SW480 (cell line): ENCODE measurements at places on chromosomes 7 and 10.

- no peak for DNase-seq
Observed at GRCh38 chr7:138433583-138434443, 26.2 kb upstream of the TRIM24 start.

DNA sequence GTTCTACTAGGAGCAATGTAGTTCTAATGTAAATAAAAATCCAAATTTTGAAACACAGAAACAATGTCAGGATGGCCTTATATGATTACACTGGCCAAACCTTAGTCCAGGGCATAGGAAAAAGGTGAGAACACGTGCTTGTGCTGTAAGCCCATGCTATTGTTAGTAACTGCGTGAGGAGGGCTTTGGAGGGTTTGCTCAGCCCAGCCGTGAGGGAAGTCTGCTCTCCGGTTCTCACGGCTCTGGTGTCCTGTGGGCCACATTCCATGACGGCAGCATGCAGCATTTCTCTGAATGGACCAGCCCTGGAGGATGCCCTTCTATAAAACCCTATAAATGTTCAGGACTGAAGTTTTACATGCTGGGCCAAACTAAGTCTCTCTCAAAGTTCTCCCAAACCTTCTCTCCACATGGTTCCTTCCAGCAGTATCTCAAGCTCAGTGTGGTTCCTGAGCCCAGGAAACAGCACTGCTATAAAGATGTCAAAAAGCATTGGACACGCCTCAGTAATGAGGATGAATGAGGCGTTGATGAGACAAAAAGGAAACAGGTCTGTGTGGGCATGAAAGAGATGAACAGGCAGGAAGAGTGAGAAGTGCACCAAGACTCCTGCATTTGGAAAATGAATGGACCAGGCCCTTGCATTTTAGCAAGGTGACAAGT lies 174.8 kb upstream of the CDCA7L start:
- no peak for DNase-seq

GRCh38 chr7:75887669-75888369 lies 9.0 kb downstream of the RHBDD2 start:
- no peak for DNase-seq

GRCh38 chr10:22705527-22705926 lies 8.9 kb downstream of the PIP4K2A start:
- DNase-seq = no peak

DNA sequence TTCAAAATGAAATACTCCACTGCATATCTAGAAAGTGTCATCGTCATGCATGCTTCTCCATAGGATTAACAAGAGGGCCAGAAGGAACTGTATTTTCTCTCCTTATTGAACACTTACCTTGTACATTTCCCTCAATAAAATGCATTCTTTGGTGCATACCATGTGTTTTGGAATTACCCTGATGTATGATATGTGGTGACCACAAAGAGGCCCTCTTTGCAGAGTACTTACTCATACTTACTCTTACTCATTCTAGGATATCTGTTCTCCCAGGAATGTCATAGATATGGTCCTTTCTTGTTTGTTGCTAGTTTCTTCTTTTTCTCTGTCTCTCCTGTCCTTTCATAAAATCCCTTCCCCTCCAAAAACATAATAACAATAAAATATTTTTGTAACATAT lies 1087.1 kb upstream of the POT1 start:
- DNase-seq = no peak

DNA sequence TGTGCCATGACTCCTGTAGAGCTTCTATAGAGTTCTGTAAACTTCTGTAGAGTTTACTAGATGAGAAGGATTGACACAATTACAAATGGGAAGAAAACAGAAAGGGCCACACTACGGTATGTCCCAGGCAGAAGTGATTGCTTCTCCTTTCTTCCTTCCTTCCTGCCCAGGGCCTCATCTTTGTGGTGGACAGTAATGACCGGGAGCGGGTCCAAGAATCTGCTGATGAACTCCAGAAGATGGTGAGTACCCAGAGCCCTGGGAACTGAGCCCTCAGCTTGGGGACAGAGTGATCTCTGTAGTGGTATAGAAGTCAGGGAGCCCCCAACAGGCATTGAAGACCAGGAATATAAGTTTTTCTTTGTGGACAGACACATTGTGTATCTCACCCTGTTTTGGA lies 1.7 kb downstream of the ARF5 start:
- DNase-seq = no peak

DNA sequence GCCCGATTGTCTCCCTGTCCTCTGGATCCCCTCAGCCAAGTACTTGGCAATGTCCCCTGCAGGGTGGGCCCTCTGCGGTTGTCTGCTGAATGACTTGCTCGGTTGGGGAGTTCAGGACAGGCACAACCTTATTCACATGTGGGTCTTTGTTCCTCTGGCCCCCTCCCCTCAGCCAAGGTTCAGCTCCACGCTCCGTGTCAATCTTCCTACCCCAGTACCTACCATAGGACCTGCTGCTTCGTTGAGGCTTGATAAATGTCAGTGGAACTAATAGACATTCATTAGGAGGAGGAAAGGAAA lies 7.1 kb downstream of the CPA5 start:
- DNase-seq = no peak

DNA sequence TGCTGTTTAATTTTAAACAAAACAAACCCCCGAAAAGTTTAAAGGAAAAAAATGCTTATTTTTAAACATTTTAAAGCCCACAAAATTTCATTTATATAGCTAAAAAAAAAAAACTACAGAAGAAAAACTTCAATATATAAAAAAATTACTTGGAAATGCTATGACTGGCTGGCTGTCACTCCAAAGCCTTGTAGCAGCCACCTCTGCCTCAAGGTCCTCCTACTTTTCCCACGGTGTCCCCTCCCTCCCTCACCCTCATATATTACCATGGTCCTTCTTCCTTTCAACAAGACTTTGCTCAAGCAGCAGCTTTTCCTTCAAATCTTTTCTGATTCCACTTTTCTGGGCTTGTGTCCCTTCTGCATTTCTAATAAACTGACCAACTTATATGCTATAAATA lies 122.0 kb downstream of the TPK1 start:
- no peak for DNase-seq

GRCh38 chr10:78331391-78331922 lies 297.8 kb downstream of the RPS24 start:
- DNase-seq = no peak

DNA sequence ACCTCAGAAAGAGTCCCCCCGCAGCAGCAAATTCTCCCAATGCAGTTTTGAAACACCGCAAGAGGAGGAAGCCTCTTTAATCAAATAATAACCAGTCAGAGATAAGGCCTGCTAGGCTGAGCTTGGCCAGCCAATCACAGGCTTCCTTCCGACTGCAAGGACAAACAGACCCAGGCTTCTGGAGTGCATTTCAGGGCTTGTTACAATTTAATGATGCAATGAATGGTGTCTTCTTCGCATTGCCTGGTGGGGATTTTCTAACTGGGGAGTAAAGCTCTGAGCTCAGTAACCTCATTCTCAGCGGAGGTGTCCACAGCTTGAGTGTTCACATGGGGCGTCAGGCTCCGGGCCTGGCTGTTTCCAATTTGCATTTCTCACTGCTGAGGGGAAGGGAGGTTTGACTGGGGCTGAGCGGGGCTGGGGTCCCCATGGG lies 31.8 kb upstream of the GPAM start:
- no peak for DNase-seq

DNA sequence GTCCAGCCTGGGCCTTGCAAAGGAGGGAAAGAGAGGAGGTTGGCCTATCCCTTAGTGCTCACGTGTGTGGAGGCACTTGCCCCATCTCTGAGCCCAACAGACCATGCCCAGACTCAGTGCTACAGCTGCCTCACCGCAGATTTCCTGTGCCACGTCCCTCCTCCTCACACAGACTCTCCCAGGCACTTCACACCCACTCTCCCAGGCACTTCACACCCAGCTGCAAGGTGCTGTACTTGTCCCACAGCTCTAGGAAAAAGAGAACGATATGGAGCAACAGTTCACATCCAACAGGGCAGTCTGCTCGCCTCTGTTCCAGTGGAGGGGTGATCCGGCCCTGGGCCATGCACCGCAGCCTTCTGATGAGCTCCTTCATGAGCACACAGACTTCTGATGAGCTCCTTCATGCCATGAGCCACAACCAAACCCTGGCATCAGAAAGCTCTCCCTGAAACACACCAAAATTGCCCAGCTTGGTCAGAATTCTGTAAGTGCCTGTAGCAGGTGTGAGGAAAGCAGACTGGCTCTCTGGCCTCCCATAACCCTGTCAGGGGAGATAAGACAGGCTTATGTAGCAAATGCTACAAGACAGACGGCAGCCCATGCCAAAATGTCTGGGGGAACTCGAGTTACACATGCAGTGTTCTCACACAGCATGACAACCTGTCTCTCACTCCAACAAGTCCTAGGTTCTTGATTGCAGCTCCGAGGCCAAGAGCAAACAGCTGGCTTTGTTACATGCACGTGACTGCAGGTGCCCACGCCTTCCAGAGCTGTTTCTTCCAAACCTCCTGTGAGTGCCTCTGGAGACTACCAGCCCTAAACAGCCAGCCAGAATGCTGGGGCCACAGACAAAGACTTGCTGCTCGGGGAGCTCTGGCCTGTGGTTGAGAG lies 348.5 kb downstream of the GRID1 start:
- no peak for DNase-seq

DNA sequence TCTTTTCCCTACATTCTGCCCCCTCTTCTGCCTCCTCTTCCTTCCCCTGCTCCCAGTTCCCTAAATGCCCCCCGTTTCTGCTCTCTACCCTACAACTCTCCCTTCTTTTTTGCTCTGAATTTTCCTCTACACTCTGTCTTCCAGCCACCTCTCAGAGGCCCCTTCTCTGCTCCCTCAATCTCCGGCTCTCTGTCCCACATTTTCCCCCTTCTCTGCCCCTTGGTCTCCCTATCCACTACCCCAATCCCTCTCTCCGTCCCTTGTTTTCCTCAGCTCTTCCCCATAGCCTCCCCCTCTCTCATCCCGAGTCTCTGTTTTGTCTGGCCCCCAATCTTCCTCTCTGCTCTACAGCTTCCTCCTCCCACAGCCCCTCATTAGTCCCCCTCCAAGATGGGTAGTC lies 3.3 kb downstream of the ALOX5 start:
- no peak for DNase-seq

DNA sequence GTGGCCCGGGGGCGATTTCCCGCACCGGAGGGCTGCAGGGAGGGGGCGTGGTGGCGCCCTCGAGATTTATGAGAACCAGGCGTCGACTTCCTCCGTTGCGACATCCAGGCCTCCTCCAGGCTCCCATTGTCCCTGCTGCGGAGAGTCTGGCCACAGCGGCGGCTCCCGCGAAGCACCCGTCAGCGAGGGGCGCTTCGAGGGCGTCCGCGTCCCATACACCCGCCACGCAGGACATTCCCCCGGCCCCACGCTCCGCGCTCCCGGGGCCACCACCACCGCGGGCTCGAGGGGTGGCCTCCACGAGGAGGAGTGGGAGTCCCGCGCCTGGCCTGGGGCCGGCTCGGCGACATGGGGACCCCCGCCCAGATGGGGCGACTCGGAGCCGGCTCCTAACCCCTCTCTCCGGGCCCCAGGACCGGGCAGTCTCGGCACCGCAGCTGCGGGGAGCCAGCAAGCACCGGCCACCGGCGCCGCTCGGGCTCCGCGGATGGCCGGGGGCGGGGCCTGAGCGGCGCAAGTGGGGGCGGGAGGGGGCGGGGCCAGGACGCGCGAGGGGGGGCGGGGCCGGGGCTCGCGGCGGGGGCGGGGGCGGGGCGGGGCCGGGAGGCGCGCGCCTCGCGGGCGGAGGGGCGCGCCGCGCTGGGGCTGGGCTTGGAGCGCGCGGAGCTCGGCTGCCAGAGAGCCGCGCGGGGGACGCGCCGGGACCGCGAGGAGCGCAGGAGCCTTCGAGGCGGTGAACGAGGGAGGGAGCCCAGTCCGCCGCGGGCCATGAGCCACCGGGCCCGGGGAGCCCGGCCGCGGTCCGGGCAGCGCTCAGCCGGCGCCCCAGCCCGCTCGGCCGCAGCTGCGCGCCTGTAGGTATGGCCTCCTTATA lies at the start of gene SH2B2:
TSS of gene SH2B2 (plus strand) at position 632 of the 874 bp plus-strand sequence. CDS start 13,683 bp downstream, outside the sequence.
- peak; percentile 74 for DNase-seq

- DNase-seq = no peak
Observed at GRCh38 chr10:82267465-82267864, 392.5 kb downstream of the NRG3 start.

- no peak for DNase-seq
Observed at GRCh38 chr7:122298131-122298530, 6.4 kb downstream of the FEZF1 start.

- DNase-seq = no peak
Observed at GRCh38 chr10:98224996-98225395, 43.0 kb downstream of the LOXL4 start.
